Stimulated activated naive CD8-positive, alpha-beta T cell treated with anti-CD3 and anti-CD28 coated beads, Interleukin-15, Interleukin-2, amounts not matched to agents 100 U/mL and 50 U/mL, for 24 hours (primary cell): ENCODE measurements at places on chromosomes 1 and 21.

- no peak for DNase-seq
These were observed 231.8 kb upstream of the IRF2BP2 start for GRCh38 chr1:234841710-234842231.

DNA sequence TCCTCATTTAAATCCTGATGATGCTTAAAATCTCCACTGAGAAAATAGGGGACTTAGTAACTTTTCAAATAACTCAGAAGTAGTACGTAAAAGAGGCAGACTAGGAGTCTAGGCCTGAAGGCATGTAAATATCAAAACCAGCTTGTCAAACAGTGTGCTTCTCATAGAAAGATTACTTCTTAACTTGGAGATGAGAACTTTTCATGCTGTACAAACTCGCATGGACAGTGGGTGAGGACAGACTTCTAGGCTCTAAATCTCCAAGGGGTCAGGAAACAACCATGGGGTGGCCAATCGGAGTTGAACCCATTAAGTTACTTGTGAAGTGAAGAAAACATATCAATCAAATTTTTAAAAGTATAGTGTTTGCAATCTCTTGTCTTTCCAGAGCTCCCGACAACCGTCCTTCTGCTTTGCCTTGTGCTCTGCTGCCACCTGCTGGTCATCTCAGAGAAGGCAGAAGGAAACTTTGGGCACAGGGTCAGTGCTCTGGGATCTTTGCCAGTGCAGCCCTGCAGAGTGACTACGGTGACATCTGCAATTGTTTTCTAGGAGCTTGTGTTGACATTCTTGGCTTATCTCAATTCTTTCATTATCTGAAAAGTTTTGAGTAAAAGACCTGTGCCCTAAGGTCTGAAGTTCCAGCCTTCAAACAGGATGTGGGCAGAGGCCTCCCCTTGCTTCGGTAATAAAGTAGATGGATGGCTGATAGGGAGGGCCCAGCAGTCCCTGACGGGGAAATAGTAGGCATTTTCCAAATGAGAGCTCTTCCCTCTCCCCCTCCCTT is 105.1 kb upstream of the PDE4B start:
- peak; percentile 82 for DNase-seq

DNA sequence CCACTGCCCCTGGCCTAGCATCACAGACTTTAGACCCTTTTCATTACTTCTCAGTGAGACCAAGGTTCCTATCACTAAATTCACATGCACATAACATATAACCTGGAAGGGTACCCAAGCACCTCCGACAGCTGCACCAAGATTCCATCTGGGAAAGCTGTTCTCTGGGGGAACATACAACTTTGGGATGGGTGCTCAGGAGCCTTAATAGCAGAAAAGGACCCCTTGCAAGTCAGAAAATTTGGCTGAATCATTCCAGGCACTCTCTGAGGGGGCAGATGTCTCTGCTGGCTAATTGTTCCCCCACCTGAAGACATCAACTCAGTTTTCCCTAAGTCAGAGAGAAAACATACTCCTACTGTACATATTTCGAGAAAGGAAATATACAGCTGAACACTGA is 41.3 kb upstream of the PSEN2 start:
- no peak for DNase-seq

GRCh38 chr1:111420377-111420776 is 7.2 kb downstream of the OVGP1 start:
- no peak for DNase-seq

DNA sequence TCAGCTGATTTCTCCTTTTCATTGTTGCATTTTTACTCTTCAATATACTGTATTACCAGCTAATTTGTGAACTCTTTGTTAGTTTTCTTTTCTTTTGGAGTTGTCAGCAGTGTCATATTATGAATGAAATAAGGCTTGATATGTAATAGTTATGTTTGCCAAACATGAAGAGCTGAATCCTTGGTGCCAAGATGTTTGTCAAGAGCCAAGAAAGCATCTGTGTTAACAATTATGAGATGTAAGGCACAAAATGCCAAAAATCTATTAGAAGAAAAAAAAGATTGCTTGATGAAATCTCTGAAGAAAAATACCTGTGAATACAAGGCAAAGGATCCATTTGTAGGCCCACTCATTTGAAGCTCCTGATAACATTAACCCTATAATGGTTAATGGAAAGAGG is 48.4 kb upstream of the RNPC3 start:
- no peak for DNase-seq

DNA sequence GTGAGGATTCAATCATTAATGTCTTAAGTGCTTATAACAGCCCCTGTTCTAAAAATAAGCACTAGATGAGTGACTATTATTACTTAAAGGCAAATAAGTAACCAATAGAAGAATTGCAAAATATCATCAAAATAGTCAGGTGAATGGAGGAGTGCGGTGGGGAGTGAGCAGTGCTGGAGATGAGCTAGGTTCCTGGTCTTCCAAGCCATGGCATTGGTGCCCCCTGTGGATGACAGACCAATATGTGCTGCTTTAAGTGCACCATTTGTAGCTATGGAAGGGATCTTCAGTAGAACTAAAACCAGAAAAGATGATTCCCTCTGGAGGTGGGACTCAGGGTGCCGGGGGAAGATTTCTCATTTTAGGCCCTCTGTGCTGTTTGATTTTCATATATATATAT is 46.1 kb upstream of the SLC30A1 start:
- no peak for DNase-seq

DNA sequence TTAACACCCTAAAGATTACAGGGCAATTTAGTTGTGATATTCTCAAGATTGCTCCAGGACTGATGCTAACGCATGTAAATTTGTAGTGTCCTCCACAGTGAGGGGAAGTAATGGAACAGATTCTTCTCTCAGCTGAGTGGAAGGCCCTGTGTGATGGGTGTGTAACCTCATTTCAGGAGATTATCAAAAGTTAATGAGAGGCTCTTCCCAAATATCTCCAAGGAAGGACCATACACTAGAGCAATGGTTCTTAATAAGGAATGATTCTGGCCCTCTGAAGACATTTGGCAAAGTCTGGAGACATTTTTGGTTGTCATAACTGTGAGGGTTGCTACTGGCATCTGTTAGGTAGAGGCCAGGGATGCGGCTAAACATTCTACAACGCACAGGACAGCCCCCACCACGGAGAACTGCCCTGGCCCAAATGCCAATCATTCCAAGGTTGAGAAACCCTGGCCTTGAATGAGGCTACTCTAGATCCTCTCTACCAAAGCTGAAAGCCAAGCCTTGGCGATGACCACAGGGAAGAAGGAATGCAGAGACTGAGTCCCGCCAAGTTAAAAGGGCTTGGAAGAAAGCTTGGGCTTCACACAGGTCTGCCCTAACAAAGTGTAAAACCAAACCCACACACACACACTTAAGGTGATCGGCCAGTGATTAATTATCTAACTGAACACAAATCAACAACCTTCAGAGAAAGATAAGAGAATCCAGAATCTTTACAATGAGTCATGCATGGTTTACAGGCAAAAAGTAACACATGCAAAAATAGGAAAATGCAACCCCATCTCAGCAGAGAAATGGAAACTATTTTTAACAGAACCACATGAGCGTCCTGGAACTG is 135.8 kb downstream of the SYF2 start:
- DNase-seq, result no peak

DNA sequence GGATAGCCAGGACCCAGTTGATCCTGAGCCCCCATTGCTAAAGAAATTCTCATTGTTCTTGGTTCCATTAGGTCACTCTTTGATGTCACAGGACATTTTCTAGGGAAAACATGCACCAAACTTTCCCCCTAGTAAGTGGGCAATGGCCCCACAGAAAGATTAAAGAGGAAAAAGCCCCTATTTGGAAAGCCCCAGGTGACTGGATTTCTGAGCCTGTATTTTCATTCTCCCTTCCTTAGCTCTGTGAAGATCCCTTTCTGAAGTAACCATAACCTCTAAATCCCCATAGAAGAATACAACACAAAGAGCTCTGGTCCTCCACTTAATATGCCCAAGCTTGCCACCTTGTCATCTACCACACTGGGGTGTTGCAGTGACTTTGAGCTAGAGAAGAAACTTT is 232.3 kb upstream of the FGGY start:
- no peak for DNase-seq

GRCh38 chr1:45191418-45191783 is 15.0 kb downstream of the ZSWIM5 start:
- DNase-seq, result no peak

GRCh38 chr1:17595602-17595925 is 56.1 kb downstream of the ARHGEF10L start:
- DNase-seq, result no peak

GRCh38 chr1:215526147-215526845 is 40.8 kb upstream of the KCTD3 start:
- no peak for DNase-seq

DNA sequence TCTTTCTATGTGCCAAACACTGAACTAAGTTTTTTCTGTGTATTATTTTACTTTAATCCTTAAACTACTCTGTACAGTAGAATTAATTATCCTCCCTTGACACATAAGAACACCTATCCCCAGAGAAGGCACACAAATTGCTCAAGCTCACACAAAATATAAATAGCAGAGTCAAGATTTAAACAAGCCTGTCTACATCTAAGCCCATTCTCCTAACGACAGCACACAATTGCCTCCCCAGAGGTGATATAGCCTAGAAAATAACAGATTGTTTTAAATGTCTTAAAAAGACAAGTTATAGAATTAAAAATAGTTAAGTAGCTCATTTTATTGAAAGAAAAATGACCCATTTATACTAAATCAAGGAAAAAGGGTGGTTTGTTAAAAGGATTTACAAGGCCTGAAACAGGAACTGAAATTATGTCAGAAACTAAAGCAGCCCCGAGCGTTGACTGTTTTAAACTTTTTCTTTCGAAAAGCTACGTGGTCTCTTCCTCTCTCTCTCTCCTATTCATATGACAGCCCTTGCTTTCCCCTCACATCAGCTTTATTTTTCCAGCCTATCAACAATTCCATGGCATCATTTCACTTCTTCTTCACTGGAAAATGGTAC is 30.5 kb downstream of the TNFSF18 start:
- no peak for DNase-seq

DNA sequence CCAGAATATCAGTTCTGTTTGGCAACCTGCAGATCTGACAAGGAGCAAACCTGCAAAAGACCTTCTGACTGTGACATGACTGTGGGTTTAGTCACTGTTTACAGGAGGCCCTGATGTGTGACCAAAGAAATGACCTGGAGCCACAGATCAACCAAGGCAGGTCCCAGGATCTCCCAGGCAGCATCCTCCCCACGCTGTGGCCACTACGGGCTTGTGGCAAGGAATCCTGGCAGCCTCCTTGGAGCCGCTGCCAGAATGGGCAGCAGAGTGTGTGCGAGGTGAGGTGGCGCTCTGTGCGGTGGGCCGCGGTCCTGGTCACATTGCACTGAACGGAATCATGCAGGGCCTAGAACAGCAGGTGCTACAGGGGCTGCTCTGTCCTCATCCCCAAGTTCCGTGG is 15.9 kb downstream of the MCM3AP start:
- no peak for DNase-seq

DNA sequence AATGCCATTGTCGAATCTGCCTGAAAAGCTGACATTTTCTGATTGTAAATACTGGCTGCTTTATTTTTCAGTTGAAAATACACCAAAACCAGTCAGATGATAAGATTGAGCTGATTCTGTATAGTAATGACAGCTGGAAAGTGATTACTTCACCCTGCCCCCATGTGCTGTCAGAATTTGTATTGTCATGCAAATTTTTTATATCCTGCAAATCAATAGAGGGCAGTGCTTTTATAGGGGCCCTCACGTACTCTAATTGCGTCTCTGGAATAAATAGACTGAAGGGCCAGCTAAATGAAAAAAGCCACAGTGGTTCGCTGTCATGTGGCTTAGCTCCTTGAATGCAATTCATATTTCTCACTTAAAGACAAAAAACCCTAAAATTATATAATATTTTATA is 208.6 kb downstream of the LHX8 start:
- DNase-seq, result no peak
